ENCODE measurements at places on chromosomes 11 and 22. TPM values are rescaled to one million over a fixed set of nuclear protein-coding genes. Genes with fewer than 3 reads are reported as not detected.

DNA sequence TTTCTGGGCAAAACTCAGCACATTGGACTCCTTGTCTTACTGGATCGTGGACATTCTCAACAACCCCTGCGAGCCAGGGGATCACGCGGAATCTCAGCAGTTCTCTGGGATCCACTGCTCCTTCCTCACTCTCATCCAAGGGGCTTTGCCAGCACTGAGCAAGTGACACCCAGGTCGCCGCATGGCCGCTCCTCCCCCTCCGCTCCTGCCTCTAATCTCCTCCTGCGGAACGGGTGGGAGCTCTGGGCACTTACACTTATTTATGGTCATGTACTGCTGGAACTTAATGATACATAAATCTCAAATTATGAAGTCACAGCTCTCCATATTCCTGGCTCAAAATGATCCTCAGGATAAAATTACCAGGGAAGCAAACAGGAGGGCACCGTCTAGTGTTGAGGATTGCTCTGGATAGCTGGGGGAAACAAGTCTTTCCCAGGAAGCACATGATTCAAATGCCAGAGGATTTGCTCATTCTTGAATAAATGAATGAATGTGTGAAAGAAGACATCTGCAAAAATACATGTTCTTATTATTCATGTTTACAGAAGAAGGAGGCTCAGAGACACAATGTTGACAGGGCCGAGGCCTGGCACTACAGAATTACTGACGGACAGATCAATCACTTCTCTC lies 1077.3 kb downstream of the TBC1D22A start:
- DNase-seq: no peak

- no peak for DNase-seq
Observed at GRCh38 chr11:80517701-80518100, 1076.9 kb upstream of the TENM4 start.

The PHOX2A gene
- total RNA-seq: not detected

The CRACR2B gene
- total RNA-seq: 3.6 TPM

Measured in CD8-positive, alpha-beta memory T cell (primary cell).